ENCODE measurements at places on chromosomes 3 and 15. TPM values are rescaled to one million over a fixed set of nuclear protein-coding genes. Genes with fewer than 3 reads are reported as not detected.

TRIM42 gene
- not detected for total RNA-seq

BDH1 gene
- total RNA-seq, result 9.8 TPM

TBC1D2B gene
- total RNA-seq, result 31.3 TPM

FANCD2OS gene
- total RNA-seq, result not detected

GATA2 gene
- not detected for total RNA-seq

CPLX3 gene
- total RNA-seq, result not detected

ST3GAL6 gene
- total RNA-seq, result 0.59 TPM

DUOXA2 gene
- total RNA-seq, result not detected

All from subcutaneous preadipocyte (primary cell).